ENCODE measurements at places on chromosomes 2 and 18.

DNA sequence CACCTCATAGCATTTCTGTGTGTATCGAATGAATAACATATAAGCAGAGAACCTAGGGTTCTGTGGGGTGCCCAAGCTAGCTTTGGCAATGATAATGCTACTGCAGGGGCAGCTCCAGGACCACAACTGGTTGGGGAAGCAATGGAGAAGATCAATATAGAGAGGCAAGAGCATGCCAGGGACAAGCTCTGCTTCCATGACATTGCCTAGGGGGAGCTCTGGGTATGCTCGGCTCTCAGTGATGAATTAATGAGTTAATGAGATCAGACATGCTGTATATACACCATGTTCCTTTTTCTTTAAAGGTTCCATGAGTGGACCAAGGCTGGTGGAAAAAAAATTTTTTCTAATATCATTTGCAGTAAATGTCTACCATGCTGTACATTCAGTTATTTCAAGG is 618.4 kb downstream of the BCL11A start:
- no peak for DNase-seq

- DNase-seq: no peak
Observed at GRCh38 chr2:119245076-119245840, 21.6 kb downstream of the STEAP3 start.

DNA sequence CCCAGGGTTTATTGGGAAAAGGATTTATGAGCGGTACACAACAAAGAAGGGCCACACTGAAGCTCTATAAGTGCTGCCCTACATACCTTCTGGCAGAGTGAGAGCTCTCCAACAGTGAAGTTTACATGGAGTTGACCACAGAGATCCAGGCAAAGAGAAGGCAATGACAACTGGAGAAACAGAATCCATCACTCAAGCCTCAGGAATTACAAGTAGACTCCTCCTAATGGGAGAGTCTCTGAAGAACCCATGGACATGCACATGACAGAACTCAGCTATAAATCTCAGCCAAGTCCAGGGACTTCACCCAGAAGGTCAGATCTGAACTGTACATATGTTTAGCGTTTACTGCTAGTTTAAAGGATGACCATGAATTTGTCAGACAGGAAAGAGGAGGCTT is 164.7 kb downstream of the DNAH7 start:
- DNase-seq: no peak

GRCh38 chr2:25187729-25188350 is 19.5 kb upstream of the POMC start:
- no peak for DNase-seq

GRCh38 chr2:130871843-130872740 is 35.4 kb downstream of the ARHGEF4 start:
- no peak for DNase-seq

- DNase-seq: no peak
Observed at GRCh38 chr2:160790738-160791137, 297.1 kb upstream of the RBMS1 start.

GRCh38 chr2:29074411-29074810 is at the start of gene PCARE:
Gene PCARE, minus strand, starts transcription at chr2:29074523. Its CDS starts 262 bp downstream, at chr2:29074261.
- no peak for DNase-seq

DNA sequence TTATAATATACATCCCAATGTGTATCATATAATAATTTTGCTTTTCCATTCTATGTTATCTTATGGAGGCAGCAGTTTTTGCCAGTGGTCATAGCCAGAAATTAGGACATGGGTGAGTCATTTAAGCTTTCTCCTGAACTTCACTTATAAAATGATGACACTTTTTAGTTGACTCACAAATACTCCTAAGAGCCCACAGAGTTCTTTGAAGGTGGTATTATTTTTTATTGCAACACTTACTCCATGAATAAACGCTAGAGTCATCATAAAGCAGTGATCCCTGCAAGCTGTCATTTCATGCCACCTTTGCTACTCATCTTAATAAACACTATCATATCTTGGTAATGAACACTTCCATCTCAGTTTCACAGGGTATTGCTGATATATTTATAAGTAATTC is 69.9 kb upstream of the MAPRE2 start:
- no peak for DNase-seq

DNA sequence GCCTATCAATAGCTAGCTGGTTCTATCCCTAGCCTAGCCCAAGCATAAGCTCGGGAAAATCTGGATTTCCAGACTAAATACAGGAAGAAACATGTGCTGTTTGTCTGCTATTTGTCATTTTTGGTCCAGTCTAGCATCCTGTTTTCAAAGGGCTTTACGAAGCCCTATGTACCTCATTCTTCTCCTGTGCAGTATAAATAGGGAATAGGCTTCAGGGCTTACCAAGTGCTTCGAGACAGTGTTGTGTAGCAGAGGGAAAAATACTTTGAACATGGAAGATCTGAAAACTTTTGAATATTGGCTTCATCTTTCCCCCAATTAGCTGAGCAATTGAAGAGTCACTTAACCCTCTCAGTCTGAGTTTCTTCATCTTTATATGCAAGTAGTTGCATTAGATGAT is 679.8 kb downstream of the TDRD15 start:
- no peak for DNase-seq

- DNase-seq: no peak
Observed at GRCh38 chr2:158967731-158968395, 577 bp upstream of the TANC1 start.

GRCh38 chr2:241237949-241238371 is 49.5 kb downstream of the ANO7 start:
- no peak for DNase-seq

DNA sequence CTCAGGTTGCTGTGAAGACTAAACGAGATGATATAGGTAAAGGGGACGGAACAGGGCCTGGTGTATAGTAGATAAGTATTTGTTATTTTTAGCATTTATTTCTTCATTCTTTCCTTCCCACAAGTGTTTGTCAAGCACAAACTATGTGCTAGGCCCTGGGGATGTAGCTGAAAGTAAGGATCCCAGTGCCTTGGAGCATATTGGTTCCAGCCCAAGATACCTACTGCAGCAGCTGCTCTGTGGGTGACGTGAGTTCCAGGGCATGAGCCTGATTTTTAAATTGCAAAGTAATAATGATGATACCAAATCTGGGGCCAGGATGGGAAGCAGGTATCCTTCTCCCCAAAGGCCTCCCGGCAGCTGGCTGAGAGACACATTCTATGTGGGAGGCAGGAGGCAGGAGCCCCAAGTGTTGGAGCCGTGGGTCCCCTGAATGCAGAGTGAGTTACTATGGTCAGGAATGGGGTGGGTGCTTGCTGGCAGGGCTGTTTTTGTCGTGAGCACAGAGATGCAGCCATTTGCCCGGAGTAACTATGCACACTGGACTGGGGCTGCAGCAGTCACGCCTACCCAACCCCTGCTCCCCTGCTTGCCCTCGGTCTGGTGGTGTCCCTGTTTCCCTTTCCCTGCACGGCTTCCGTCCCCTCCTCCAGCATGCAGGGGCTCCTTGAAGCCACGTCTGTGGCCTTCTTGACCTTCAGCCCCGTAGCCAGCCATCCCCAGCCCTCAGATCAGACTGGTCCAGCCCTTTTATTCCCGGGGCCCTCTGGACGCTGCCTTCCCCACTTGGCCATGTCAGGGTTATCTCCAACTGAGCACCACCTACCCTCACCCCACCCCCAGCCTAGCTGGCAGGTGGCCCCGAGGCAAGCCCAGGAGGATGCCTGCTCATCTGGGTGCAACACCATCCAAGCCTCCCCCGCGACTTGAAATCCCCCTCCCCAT is 52.4 kb downstream of the INHBB start:
- no peak for DNase-seq

GRCh38 chr2:32264422-32265105 is at the start of gene NLRC4:
Gene NLRC4, minus strand, starts transcription at chr2:32264886. Its CDS starts 8,111 bp downstream, at chr2:32256775.
- DNase-seq: no peak

DNA sequence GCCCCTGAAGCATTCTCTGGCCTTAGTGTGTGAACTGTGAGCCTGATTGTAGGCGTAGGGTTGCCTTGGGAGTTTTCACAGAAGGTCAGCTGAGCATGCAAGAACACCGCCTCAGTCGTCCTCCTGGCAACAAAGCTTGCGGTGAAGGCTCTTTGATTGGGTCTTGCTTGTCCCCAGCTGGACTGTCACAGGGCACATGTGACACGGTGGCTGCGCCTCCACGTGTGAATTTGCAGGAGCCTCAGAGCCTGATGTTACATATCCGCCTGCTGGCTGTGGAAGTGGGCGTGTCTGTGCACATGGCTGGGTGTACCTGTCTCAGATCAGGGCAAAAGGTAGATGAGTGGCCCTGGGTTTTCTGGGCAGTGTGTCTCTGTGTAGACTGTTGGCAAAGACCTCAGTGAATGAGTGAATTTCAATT is 228.7 kb downstream of the HAUS1 start:
- DNase-seq: no peak

GRCh38 chr2:107091163-107091864 is 205.3 kb upstream of the ST6GAL2 start:
- no peak for DNase-seq

DNA sequence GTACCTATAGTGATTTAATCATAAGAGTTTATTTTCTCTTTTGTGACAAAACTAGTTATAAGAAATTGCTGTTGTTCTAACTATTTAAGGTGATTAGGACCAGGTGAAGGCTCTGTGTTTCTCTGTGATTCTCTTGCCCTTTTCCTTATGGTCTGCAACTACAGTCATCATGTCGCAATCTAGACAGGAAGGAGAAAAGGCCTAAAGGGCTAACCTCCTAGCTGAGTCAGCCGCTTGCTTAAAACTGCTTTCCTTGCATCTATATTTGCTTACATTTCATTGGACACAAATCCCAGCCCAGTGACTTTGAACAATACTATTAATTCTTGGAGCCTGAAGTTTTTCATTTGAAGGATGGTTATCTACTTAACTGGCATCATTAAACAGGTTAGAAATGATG is 93.1 kb downstream of the PIK3C3 start:
- DNase-seq: no peak

- no peak for DNase-seq
Observed at GRCh38 chr2:8198766-8199382, 483.0 kb upstream of the ID2 start.

DNA sequence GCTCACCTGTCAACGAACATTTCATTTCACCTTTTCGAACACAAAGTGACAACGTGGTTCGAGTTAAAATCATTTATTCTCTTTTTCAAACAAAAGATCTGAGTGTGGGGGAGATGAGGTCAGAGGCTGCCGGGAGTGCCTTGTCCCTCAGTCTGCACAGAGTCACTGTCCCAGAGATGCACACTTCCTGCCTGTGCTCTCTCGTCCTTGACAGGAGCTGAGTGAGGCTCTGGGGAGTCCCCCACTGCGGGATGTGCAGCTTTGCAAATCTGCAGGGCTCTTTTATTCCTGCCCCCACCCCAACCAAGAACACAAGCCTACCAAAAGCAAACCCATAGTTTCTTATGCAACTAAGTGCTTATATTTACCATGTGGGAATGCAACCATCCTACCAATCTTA is 497.8 kb downstream of the EIPR1 start:
- no peak for DNase-seq

DNA sequence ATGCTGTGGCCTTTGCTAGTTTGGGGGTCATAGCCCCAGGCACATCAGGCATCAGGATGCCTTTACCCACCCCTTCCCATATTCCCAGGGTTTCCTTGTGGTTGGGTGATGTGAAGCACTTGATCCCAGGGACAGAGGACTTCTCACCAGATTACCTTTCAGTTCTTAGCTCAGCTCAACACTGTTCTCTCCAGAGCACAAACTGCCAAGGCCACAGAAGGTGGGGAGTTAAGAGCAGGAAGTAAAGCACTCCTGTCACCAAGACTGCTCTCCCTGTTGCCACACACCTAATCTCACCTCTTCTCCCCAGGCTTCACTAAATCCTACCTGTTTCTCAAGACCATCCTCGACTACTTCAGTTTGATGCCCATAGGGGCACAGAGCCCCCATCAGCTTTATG is 25.9 kb downstream of the FHOD3 start:
- DNase-seq: no peak

GRCh38 chr2:218870984-218871344 is 9.7 kb upstream of the WNT10A start:
- no peak for DNase-seq

DNA sequence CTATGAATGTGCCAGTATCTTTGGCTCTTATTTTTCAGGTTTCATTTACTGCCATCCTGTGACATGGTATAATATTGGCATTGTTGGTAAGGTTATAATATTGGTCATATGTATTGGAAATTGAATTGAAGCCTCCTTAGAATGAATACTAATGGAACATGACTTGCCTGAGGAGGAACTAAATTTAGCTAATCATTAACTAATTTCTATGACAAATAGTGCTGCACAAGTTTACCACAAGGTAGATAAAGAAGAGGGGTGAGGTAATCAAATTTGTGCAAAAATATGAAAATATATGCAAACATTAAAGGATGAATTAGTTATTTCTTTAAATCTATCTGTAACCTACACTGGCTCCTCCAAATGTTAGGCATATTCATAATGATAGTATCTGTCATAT is 43.2 kb upstream of the ORC2 start:
- no peak for DNase-seq

DNA sequence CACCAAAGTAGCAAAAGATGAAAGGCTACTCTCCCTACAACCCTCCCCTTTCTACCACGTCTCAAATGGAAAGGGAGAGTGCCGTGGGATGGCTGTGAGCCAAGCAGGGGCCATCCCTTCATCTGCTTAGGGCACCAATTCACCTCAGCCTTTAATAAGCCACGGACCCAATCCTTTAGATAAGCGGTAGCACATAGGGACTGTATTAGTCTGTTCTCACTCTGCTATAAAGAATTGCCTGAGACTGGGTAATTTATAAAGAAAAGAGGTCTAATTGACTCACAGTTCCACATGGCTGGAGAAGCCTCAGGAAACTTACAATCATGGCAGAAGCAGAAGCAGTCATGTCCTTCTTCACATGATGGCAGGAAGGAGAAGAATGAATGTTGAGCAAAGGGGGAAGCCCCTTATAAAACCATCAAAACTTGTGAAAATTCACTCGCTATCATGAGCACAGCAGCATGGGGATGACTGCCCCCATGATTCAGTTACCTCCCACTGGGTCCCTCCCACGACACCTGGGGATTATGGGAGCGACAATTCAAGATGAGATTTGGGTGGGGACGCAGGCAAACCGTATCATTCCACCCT is 85.9 kb upstream of the IL1R2 start:
- no peak for DNase-seq

DNA sequence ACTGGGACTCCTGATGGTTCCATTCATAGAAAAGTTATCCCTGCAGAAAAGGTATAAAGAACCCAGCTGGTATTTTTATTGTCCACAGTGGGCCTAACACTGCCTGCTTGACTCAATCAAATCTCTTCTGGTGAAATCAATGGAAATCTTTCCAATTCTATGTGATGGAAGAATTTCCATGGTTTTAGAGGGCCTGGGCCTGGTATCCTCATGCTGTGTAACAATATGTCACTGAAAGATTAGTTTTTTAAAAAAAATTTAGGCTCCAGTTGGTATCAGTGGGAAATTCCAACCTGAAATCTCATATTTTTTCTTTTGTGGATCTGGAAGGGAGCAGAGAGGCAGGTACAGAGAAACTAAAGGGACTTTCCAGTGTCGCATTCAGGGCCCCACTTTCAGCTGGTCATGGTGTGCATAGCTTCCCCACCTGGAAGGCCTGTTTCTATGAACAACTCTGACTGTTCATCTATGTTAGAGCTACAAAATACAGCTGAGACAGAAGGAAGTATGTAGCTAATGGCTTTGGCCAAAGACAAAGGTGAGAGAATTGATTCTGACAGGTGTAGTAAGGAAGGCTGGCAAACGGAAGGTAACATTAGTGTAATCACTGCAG is 20.9 kb downstream of the NEB start:
- DNase-seq: no peak

Measured in stimulated activated naive CD8-positive, alpha-beta T cell treated with anti-CD3 and anti-CD28 coated beads, Interleukin-15, Interleukin-2, amounts not matched to agents 100 U/mL and 50 U/mL, for 24 hours (primary cell).